ENCODE measurements at places on chromosomes 4 and X.

GRCh38 chrX:131693359-131693758, 149.5 kb downstream of the OR13H1 start:
- DNase-seq, result no peak

DNA sequence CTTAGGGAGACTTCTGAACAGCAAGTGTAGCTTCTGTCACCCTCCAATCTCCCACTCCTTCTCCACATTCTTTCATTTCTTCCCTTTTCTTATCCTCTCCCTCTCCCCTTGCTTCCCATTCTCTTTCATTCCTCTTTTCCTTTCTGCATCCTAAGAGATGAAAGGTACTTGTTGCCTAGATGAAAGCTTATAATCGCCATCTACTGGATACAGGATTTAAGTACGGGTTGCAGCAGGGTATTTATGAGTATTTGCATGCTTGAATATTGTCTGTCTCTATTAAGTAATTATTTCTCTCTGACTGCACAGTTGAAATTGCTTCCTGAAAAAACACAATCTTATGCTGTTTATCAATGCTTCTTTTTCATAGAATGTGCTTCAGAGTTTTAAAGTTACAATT, 174.0 kb upstream of the TENT5D start:
- DNase-seq, result no peak

GRCh38 chr4:91620952-91621351, 682.8 kb upstream of the GRID2 start:
- DNase-seq, result no peak

GRCh38 chr4:118797558-118798142, 38.3 kb downstream of the SEC24D start:
- DNase-seq, result no peak

DNA sequence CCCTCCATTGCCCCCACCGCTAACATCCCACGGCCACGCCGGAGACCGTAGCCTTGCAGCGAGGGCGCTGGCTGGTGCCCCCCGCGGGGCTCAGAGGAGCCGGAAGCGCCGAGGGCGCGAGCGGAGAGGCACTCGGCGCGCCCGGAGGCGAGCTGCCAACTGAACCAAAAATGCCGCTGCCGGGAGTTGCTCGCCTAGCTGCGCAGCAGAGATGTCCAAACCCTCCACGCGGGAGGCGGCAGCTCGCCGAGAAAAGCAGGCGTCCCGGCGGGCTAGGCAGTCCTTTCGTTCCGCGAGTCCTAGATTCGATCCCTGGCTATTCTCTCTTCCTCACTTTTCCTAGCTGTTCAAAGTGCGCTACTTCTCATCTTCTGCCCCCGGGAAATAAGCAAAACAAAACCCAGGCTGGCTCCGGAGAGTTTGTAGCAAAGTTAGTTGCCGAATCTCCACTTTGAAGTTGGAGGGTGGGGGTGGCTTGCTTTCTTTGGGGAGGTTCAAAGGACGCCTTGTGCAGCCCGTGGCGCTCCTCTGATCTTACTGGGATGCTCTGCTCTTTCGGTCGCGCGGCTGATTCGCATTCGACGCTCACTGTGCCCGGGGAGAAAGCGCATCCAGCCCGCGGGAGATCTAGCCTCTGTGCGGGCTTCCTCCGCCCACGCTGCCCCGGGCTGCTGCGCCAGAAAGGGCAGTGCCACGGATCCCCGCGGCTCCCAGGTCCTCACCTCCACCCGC, 723 bp downstream of the NKX6-1 start:
- no peak for DNase-seq

- DNase-seq, result no peak
Measured at GRCh38 chr4:184262901-184263300, 45.2 kb upstream of the ENPP6 start.

DNA sequence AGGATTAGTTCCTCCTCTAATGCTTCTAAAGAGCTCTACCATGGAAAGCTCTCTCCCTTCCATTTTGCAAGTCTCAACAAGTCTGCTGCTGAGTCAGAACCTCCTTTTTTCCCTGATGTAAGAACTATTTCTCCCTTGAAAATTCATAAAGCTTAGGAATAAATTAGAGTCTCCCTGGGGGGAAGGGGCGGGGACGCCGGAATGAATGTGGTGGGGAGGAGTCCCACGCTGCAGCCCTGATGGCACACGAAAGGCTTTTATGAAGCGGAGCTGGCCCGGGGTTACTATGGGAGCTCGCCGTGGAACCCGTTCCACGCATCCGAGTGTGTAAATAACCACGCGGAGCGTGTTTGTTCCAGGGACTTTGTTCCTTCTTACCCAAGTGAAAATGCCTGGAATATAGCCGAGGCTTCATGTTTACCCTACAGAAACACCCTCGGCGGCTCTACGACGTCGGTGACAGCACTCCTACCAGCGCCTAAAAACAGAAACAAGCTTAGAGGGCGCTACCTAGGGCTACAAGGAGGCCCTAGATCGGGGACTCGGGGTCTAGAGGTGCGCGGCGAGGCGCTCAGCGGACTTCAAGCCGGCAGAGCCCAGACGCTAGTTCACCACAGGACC, 923 bp upstream of the CPEB2 start:
- peak; percentile 70 for DNase-seq

DNA sequence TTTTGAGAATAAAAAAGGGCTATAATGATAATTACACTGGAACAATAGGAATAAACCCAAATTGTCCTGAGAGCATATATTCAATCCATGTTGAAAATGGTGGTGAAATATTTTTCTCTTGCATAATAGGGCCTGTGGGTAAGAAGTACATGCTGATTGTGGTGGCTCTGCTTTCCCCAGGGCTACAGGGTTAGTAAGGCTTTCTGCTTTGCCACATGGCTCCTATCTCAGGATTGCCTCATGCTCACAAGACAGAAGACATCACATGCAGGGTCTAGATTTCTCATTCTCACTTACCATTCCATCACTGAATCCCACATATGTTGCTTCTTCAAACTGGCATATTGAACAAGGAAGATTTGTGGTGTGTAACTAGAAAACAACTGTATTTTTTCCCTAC, 12.4 kb upstream of the VEGFC start:
- DNase-seq, result no peak

DNA sequence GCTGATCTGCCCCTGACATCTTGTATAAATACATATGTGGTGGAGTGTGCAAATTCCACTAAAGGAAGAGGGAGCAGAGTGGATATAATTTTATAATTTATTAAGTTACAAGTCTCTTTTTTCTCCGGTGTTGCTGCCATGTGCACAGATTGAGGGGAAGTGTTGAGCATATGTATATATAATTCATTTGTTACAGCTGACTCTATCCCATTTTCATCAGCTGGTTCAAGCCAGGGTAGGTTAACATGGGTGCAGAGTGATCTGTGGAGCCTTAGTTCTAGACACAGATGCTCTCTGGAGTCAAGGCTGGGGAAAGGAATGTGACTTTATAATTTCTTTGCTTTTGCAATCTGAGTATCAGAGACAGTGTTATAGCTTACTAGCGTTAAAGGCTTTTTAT, 103.5 kb downstream of the WWC2 start:
- DNase-seq, result no peak

DNA sequence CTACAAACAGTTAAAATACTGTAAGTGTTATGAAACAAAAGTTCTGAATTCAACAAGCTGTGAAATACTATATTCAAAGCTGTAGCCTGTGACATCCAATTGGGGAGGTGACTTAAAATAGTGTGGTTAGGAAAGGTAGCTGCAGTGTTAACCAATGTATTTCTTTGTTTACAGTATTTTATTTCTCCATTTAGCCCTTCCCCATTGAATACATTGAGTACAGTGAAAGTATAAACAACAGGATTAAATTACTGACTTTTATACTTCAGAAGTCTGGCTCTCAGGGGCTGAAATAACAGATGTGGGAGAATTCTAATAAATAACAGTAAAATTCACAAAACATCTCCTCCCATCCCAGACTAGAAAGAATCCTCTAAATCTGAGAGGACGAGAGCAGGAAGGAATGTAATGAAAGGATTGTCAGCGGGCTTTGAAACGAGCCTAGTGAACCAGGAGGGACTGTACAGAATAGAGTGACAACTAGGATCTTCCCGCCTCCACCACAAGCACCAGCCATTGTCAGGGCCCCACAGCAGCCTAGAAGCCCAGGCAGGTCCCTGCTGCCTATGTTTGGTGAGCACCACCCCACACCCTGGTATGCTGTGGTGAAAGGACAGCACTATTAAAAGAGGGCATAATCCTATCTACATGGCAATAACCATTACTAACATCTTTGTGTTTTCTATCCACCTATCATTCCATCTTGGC, 73.7 kb downstream of the SPCS3 start:
- DNase-seq, result no peak

DNA sequence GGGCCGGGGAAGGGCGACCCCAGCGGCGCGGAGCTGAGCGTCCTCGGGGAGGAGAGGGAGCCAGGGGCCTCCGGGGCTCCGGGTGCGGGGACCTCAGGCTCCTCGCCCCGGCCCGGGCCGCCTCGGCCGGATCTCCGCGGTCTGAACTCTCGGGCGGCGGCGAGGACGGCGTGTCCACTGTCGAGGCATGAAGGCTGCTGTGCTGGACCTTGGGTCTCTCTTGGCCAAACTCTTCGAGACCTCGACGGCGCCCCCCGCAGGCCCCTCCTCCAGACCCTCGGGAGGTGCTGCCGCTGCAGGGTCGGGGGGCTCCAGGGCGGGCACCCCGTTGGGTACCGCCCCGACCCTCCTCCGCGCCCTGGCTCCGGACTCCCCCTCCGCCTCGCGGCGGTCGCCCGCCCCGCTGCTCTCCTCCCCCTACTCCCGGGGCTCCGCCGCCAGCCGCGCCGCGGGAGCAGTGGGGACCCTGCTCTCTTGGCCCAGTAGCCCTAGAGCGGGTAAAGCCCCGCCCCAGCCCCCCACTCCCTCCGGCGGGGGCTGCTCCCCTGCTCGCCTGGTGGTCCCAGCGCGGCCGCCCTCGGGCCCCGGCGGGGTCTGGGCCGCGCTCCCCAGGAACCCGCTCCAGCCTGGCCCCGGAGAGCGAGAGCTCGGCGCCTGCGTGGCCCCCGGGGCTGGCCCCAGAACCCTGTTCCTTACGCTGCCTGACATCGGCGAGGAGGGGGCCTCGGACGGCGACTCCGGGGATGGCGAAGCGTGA, 564 bp downstream of the FAM149A start:
- no peak for DNase-seq

GRCh38 chrX:121128925-121129877, 81.8 kb downstream of the GLUD2 start:
- DNase-seq, result no peak

DNA sequence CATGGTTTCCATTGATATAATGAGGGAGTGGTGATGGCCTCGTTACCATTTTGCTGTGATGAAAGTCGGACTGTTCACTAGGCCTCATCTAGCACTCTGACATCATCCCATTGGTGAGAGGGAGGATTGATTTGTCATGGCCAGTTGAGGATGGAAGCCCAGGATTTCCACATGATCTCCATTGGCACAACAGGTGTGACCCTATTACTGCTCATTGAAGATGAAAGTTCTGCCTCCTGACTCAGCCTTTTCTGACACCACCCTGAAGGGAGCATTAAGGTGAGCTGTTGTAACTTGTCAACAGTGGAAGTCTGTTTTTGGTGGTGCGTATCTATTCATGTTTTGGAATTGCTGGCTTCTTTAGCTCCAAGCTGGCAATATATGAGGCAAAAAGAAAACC, 144.2 kb downstream of the PABPC4L start:
- no peak for DNase-seq

DNA sequence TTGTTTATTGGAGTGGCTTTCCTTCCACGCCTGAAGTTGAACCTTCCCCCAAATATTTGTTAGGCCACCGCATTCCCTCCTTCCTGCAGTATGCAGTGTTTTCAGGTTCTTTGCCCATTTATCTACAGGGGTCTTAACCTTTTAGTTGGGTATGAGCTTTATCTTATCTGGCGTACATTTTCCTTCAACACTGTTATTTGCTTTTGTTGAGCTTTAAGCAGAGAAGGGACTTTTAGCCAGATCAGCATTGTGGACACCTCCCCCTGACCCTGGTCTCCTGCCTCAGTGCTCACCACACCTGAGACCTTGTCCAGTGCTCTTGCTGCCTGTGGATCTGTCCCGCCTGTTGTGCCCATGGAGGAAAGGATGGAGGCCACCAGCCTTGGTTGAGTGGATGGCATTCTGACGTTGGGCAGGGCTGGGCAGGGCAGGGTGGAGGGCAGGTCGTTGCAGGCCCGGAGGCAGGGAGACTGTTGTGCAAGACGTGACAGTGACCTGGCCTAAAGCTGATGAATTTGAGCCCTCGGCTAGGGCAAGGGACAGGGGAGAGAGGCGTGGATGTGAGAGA, 998 bp upstream of the DUSP9 start:
- no peak for DNase-seq

- no peak for DNase-seq
Measured at GRCh38 chrX:51860679-51861078, 32.7 kb upstream of the MAGED1 start.

- no peak for DNase-seq
Measured at GRCh38 chrX:13265549-13266132, 54.2 kb downstream of the ATXN3L start.

DNA sequence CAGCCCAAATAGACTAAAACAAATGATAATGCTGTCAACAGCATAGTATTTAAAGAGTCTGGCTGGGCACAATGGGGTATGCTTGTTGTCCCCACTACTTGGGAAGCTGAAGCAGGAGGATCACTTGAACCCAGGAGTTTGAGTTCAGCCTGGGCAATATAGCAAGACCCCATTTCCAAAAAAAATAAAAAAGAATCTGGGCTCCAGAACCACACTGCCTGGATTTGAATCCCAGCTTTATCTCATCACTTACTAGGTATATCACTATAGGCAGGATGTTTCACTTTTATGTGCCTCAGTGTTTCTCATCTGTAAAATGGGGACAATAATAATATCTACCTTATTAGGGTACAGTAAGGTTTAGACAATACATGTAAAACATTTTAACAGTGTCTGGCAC, 5.3 kb upstream of the G3BP2 start:
- no peak for DNase-seq

DNA sequence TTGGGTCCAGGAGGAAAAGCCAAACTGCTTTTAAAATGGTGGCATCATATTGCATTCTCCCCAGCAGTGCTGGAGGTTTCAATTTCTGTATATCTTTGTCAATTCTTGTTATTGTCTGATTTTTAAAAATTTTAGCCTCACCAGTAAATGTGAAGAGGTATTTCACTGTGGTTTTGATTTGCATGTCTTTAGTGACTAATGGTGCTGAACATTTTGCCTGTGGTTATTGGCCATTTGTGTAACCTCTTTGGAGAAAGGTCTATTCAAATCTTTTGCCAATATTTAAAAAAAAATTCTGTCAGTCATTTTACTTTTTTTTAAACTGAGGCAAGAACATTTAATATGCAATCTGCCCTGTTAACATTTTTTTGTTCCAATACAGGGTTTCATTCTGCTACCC, 322.1 kb downstream of the TLL1 start:
- no peak for DNase-seq

Measured in breast epithelium (tissue), 4 donors.